ENCODE measurements at places on chromosomes 7 and 10.
A peak's percentile ranks its signal among the peaks of the same experiment; 100 is the strongest.

DNA sequence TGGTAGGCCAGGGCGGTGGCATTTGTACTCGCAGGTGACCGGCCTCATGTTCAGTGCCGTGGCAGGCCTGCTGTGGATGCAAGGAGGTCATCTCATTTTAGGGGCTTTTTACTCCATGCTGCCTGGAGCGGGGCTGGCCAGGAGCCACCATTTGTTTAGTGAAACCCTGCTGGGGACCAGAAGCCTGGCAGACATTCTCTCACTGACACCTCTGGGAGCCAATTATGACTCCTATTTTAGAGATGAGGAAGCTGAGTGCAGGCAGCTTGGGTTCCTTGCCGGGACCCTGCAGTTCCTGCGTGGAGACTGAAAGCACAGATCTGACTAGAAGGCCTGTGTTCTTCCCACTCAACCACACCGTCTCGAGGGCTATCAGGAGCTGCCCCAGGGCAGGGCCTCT, 186.6 kb downstream of the FANK1 start:
- DNase-seq = no peak

DNA sequence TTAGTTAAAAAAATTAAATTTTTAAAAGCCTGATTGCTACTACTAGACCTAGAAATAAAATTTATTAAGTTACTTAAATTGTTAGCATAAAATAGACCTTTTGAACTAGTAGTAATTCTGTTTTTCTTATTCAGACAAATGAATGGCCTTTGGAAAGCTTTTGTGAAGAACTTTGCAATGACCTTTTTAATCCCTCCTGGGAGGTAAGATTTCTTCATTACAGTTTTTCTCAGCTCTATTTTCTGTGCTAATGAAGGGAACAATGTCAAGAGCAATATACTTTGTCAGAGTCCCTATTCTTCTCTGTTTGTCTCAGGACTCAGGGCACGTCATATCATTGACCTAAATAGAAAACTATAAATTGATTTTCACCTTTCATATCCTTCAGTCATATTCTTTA, 33.5 kb downstream of the BTAF1 start:
- no peak for DNase-seq

DNA sequence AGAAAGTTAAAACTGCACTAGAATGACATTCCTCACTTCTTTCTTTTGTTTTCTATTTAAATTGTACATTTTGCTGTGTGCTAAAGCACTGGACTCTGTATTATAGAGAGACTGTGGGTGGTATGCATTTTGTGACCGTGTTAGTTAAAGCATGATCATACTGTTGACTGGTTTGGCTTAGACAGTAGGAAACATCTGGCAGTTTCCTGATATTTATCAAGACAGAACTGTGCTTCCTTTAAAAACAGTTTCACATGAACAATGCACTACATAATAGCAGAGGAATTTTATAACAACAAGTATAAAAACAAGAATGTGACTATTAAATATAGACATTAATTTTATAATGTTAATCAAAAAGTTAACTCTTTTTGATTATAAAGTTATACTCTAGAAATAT, 23.1 kb downstream of the GNG11 start:
- DNase-seq = no peak

DNA sequence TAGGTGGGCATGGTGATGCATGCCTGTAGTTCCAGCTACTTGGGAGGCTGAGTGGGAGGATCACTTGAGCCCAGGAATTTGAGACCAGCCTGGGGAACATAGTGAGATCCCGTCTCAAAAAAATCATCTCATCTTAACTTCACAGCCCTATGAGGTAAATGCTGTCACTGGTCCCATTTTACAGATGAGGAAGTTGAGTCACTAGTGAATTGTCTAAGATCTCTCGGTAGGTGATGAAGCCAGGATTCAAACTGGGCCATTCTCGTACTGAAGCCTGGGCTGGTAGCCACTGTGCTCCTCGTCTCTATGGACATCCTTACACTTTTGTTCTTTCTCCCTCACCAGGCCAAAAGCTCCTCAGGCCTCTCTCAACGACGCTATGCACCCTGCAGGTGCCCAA, 6.4 kb downstream of the SLIT1 start:
- no peak for DNase-seq

DNA sequence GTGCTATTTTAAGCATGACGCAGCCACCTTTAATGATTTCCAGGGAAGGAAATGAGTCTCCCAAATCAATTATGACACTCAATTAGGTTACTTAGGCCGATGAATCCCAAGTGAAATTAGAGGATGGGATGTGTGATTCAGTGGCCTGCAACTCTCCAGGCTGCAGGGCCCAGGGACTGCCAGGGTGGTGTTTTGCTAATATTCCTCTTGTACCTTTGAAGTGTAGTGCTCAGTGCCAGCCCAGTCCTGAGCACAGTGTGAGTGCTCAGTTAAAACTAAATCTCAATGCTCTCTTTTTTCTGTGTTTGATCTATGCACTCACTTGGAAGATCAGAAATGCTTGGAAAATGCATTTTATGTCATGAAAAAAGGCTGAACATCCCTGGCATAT, 51.6 kb downstream of the SEM1 start:
- no peak for DNase-seq

DNA sequence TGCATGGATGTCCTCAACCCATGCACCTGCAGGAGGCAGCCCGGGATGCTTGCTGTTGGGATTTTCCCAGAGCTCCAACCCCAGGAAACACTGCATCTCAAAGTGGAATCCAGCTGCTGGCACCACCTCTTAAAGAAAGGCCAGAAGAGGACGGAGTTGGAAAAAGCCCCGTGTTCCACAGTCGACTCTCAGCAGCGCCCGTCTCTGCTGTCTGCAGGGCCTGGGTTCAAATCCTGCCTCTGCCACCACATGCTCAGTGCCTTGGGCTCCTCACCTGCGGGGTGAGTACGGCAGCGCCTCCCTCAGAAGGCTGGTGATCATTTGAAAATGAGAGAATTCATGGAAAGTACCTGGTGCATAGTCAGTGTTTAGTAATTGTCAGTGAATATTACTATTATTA, 65.6 kb upstream of the ZNF716 start:
- DNase-seq = no peak

DNA sequence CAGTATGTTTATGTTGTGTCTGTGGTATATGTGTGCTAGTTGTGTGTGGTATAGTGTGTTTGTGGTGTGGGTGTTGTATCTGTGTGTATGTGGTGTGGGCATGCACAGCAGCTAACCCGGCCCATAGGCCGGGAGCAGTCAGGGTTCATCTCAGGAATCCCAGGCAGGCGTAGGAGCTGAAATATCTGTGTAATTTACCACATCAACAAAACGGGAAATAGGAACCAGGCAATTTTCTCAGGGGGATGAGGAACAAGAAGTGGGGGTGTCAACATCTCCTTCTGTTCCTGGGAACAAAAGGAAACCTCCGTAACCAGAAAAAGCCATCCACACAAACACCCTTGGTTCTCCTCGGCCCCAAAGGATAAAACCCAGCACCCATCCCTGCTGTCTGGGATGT, 24.5 kb upstream of the ZNF488 start:
- DNase-seq = no peak

- DNase-seq = no peak
Observed at GRCh38 chr7:20441991-20442441, 111.3 kb downstream of the ITGB8 start.

DNA sequence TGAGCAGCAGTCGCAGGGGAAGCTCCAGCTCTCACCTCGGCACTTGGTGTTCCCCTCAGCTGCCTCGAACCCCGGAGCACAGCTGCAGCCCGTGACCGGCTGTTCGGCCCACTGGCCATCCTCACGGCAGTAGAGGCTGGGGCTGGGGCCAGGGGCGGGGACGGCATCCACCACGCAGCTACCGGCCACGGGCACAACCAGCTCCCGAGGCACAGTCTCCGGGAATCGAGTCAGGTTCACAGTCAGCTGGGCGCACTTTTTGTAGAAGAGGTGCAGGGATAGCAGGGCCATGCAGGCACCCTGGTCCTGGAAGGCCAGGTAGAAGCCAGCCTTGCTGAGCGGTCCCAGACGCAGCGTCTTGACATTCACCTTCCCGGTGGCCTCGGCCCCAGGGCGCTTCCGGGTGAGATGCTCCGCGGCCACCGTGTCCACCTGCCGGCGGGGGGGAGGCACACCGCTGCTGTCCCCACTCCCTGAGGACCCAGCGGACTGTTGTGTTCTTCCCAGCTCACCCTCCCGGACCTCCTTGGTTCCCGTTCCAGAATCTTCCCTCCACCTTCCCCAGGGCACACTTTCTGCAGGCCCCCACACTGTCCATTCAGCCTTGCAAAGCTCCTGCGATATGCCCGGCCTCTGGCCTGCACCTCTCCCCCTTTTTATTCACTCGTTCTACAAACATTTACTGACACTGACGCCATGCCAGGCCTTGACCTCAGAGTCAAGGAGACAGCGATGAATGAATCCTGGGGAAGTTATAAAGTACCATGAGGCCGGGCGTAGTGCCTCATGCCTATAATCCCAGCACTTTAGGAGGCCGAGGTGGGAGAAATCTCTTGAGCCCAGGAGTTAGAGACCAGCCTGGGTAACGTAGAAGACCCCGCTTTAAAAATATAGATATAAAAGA, 4.8 kb downstream of the EPHB4 start:
- no peak for DNase-seq

GRCh38 chr7:141071260-141071854, 2.5 kb upstream of the TMEM178B start:
- DNase-seq = peak; percentile 52

DNA sequence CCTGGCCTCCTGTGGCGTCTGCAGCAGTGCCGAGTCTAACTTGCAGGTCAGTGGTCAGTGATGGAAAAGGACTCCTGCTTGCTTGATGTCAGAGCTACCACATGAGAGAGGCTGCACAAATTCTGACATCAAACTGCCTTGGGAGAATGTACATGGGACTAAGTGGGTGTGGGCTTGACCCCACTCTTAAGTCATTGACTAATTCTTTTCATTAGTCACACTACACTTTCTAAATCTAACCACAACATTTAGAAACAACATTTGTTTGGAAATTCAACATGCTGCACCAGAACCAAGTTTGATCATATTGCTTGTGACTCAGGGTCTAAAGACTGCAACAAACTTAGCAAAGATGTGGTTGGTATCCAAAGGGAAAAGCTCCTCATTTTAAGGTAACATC, 24.4 kb upstream of the CDC14C start:
- DNase-seq = no peak

DNA sequence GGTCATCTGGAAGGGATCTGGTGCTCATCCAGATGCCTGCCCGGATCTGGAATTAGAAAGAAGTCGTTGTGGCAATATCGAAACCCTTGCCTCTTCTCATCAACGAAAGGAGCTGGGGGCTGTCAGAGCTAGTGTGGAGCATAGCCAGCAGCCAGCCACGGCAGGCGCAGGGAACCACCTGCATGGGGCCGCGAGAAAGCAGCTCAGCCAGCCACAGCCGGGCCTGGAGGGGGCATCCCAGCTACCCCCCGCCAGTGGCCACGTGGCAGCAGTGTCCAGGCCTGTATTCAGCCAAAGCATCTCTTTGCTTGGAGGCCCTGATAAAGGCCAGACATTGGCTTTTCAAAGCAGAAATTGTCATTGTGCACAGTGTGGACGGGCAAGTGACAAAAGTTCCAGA, 19.1 kb downstream of the GPR26 start:
- DNase-seq = no peak

DNA sequence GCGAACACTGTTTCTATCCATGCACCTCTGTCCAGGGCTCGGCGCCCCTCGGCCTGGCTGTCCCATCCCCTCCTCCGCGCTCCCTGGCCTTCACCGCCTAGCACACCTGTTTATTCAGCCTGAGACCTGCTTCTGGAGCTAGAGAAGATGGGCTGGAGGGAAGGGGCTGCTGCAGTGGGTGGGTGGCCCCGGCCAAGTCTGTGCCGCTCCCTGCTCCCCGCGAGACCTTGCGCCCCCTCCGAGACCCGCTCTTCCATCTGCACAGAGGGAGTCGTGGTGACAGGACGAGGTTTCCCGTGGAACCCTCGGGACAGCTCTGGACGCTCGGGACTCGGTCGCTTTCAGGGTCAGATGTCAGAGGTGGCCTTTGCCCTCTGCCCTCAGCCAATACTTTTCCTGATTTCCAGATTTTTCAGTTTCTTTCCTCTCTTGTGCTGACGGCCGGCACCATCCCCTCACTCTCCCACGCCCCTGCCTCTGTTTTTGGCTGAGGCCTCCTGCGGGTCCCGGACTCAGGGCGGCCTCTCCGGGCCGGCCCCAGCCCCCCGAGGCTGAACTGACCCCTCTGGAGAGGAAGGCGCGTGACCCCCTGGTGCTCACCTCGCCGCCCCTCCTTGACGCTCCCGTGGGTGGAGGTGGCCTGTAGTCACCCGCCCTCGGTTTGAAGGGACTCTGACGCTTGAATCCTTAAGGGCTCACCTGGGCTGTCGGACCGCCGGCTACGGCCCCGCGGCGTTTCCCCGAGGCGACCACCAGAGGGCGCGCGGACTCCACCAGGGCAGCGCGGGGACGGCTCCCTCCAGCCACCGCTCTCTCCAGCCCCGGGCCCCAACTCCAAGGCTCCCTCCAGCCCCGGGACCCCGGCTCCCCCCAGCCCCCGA, 15.6 kb downstream of the SHH start:
- peak; percentile 66 for DNase-seq

- no peak for DNase-seq
Observed at GRCh38 chr7:116145245-116145852, 65.0 kb upstream of the TES start.

DNA sequence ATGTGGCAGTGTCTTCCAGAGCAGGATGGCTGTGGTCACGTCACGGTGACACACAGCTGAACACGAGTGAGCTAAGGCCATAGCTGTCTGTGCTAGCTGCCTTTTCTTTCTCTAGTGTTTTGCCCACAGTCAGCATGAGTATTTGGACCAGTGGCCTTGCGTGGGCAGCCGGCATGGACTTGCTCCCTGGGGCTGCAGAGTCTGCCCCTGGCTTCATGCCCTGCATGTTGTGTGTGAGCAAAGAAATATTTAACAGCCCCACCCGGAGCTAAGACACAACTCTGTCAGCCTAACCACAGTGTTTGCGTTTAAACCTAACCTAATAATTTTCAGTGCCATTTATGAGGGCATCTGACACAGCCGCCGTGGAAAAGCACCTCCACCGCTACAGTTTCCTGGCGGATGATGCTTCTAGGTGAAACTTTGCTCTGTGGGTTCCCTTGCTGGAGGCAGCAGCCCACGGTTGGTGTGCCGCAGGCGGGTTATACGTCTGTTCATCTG, 14.6 kb downstream of the CHST12 start:
- no peak for DNase-seq

- DNase-seq = no peak
Observed at GRCh38 chr10:79147796-79148451, 79.2 kb downstream of the ZMIZ1 start.

All from stimulated activated CD4-positive, alpha-beta T cell treated with anti-CD3 and anti-CD28 coated beads, TNF-alpha, amount 100 ng/mL, for 24 hours (primary cell).